EL (cell line): ENCODE measurements at places on chromosomes 12 and 14.
A peak's percentile ranks its signal among the peaks of the same experiment; 100 is the strongest.

- DNase-seq: peak; percentile 67
These were observed 155.0 kb downstream of the NUAK1 start for GRCh38 chr12:105983622-105984320.

DNA sequence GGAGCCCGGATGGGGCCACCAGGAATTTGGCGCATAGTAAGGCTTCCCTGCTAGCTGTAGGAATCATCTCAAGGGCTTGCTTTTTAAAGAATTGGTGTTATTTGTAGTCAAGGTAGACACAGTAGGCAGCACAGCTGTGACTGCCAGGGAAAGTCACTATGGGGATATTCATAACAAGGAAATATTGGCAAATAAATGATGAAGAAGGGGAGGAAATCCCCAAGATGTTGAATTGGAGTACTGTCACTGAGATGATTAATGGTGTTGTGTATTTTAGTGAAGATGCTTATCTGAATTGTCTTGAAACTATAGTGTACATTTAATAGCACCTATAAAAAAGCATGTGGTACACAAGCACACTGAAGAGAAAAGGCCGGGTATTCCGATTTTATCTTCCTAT is 118.9 kb downstream of the NPAS3 start:
- DNase-seq: no peak

GRCh38 chr12:92927055-92927435 is 2.0 kb downstream of the EEA1 start:
- DNase-seq: peak; percentile 84

DNA sequence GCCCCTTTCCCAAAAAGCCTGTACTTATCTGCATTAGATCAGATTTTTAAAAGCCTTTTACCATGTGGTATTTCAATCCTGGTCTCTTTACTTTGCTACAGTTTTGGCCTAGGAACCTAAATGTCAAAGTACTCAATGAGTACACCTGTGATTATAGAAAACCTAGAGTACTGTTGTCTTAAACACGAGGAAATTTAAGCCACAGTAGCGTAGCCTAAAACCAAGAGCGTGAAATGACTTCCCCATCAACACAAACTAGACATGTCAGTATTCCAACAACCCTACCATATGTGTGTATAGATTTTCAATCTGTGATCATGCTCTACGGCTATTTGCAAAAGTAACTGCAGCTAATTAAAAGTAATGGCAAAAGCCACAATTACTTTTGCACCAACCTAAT is 52.7 kb upstream of the OR5AU1 start:
- DNase-seq: no peak

DNA sequence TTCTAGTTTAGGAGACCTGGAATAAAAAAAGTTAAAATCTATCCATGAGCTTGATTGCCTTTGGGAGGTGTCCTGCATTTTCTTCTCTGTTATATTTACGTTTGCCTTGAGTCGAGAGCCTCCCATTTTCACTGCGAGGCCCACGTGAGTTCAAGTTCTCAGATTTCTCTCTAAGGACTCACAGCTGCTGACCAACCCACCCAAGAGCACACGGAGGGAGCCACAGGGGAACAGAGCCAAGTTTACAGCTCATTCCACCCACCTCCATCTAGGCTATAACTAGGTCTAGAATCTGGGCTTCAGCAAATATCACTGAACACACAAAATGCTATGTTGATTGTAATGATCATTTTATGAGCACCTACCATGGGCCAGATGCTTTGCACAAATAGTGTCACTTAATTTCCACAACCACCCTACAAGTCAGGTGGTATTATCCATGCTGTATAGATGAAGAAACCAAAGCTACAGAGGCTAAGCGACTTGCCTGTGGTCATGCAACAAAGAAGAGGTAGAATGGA is 16.7 kb downstream of the ALDH1L2 start:
- no peak for DNase-seq

- no peak for DNase-seq
These were observed 6.7 kb downstream of the TESPA1 start for GRCh38 chr12:54977857-54978256.

GRCh38 chr14:96574633-96575632 is 72.8 kb downstream of the PAPOLA start:
- DNase-seq: peak; percentile 19

DNA sequence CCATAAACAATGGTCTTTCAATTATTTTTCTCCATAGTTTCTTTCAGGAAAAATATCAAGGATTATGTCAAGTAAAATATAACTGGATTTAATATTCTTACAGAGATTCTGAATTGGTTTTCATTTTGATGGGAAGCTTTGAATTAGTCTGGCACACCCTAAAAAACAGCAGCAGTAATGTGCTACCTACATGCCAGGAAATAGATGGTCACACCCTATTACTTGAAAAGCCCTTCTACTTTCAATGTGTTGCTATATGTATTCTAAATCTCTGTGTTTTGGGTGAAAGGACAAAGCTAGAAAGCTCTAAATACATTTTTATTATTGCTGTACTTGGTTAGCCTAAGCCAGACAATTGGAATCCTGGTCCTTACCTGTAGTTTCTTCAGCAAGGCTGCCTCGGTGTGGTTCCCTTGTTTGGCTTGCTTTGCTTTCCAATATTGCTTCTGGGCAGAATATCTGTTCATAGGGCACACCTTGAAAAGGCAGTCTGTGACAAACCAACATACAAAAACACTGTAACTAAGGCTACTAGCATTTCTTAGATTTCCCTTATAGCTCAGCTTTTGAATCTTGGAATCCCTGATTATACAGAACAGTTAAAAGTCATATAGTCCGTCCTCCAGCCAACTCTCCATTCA is 107.6 kb downstream of the ITPR2 start:
- no peak for DNase-seq

GRCh38 chr12:110780448-110780847 is 37.8 kb upstream of the PPP1CC start:
- no peak for DNase-seq

GRCh38 chr12:3022961-3023360 is 54.2 kb upstream of the TSPAN9 start:
- DNase-seq: no peak

DNA sequence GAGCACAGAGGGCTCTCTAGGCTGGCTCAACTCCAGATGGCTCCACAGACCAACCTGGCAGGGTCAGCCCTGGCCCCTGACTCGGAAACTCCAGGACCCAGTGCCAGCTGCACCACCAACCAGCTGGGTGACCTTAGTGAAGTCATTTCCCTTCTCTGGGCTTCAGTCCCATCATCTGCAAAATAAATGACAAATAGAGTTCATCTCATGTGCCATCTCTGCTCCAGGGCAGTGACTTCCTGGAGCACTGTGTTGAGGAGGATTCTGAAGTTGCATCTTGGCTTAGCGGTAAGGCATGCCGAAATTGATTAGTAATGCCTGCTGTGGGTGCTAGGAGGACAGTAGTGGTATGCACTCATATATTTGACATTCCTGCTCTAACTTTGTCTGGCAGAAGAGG is 31.5 kb downstream of the DTX1 start:
- DNase-seq: no peak
